ENCODE measurements at places on chromosomes 16 and 17.
A peak's percentile ranks its signal among the peaks of the same experiment; 100 is the strongest.

GRCh38 chr17:57097832-57098421 is 12.9 kb downstream of the AKAP1 start:
- no peak for DNase-seq

DNA sequence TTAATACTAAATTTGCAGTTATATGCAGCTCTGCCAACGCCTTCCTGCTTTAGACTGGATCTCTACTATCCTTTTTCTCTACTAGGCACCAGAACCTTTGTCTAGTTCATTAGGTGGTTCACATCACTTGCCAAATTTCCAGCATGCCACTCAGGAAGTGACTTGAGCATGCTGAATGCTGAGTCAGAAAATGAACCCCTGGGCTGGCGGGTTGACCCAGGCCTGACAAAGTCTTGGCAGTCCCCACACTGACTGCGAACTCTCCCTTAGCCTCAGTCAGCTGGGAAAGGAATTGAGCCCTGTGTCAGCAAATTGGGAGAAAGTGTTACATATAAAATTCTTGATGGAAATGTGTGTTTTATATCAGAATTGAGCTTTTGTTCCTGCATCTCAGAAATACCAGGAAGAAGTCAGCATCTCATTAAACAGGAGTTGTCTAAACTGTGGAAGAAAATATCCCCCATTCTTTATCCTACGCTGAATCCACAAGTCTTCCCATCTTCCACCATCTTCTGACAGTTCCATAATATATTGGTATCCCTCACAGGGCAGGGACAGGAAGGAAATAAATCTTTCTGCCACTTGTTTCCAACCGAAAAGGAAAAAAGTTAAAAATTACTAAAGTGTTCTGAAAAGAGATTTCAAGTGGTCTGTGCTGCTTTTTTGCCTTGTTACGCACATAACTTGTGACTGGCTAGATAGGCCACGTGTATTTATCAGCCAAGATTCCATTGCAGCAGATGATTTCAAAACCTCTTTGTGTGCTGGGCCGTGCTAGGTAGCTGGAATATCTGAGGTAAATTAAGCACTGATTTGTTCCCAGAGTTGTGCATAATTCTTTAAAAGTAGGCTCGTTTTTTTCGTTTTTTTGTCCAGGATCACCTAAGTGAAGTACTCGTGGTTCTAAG is 16.7 kb upstream of the SLC12A3 start:
- DNase-seq = no peak

DNA sequence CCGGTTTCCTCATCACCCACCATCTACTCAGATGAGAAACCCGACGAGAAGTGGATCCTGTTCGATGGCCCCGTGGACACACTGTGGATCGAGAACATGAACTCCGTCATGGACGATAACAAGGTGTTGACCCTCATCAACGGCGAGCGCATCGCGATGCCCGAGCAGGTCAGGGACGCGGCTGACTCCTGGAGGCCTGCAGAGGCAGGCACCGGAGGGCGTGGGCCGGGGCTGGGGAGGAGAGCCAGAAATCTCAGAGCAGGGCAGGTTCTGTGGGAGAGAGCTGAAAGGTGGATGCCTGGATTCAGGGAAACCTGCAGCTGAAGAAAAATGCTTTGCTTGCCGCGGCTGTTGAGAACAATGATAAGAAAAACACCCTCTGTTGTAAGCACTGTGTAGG is 47.2 kb upstream of the KDM6B start:
- no peak for DNase-seq

DNA sequence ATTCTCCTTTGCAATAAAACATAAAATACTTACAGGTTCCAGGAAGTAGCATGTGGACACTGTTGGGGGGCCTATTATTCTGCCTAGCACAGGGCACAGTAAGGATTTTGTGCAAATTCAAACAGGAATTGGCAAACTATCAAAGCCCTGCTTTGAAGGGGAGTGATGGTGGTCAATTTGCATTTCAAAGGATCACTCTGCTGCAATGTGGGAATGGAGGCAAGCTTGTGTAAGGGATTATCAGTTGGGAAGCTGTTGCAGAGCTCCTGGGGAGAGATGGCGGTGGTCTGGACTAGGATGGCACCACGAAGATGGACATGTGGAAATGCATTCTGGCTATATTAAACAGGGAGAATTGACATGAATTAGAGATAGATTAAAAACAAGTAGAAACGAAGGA is 990.7 kb upstream of the RBFOX1 start:
- no peak for DNase-seq

DNA sequence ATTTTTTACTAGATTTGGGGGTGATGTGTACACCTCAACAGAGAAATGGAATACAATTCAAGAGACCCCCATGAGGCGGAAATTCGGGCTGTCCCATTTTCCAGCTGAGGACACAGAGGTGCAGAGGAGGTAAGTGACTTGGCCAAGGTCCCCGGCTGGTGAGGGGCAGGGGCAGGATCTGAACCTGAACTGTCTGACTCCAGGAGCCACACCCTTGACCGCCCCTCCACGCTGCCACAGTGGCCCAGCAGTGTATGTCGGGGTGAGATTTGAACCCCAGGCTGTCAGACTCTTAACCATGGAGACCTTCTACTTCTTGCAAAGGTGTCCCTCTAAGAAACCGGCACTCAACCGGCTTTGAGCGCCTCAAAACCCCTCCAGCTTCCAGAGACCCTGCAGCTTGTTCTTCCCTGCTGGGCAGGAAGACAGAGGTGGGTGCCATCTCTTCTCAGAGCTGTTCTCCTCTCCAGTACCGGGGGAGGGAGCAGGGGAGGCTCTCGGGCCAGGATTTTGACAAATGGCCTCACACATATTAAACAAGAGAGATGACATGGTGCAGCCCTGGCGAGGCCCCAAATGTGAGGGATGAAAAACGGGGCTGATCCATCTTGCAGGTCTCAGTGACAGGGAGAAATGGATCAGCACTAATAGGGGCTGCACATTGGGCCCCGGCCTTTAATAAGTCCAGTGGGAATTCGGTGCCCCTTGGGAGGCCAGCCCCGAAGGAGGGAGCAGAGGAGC is 222.3 kb downstream of the GSG1L start:
- no peak for DNase-seq

GRCh38 chr17:29162082-29162908 is 17.9 kb downstream of the MYO18A start:
- no peak for DNase-seq

GRCh38 chr17:39223907-39224777 is 1.6 kb downstream of the STAC2 start:
- no peak for DNase-seq

GRCh38 chr17:77379832-77380231 is 239.1 kb downstream of the SEC14L1 start:
- no peak for DNase-seq

DNA sequence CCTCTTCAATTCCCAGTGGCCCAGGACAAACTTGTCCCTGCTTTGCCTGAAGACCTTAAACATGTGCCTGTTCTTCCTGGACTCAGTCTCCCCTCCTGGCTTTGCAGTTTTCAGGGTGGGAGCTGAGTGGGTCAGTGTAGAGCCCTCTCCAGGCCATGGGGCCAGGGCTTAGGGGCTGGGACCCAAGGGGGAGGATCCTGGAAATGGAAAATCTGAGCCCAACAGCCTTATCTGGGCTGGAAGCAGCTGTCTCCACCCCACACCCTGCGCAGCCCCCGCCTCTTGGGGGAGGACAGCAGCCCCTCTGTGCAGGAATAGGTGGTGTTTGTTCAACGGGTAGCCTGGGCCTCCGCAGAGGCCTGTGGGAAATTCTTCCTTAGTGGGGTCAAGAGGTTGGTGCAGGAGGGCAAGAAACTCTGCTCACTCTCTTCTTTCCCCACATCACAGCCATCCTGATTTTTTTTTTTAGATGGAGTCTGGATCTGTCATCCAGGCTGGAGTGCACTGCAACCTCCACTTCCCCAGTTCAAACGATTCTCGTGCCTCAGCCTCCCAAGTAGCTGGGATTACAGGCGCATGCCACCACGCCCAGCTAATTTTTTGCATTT is 6.8 kb upstream of the SMTNL2 start:
- DNase-seq = no peak

- no peak for DNase-seq
These were observed 2.6 kb upstream of the ZNF768 start for GRCh38 chr16:30528799-30529457.

GRCh38 chr16:53744449-53744848 is 40.5 kb downstream of the FTO start:
- no peak for DNase-seq

DNA sequence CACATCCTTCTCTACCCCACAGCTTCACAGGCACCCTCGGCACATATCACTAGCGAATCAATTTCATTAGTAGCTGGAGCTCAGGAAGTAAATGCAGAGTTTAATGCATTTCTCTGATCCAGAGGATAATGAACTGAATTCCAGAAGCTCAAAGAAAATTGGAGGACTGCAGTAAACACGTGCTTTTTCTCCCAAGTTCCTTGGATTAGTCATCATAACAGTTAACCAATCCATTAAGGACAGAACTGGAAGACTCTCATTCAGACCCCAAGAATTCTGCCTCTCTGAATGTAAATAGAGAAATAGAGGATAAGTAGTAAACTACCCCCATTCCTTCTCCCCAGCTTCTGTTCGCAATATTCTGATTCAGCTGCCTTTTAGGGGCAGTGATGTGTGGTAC is 40.7 kb downstream of the DUSP14 start:
- no peak for DNase-seq

DNA sequence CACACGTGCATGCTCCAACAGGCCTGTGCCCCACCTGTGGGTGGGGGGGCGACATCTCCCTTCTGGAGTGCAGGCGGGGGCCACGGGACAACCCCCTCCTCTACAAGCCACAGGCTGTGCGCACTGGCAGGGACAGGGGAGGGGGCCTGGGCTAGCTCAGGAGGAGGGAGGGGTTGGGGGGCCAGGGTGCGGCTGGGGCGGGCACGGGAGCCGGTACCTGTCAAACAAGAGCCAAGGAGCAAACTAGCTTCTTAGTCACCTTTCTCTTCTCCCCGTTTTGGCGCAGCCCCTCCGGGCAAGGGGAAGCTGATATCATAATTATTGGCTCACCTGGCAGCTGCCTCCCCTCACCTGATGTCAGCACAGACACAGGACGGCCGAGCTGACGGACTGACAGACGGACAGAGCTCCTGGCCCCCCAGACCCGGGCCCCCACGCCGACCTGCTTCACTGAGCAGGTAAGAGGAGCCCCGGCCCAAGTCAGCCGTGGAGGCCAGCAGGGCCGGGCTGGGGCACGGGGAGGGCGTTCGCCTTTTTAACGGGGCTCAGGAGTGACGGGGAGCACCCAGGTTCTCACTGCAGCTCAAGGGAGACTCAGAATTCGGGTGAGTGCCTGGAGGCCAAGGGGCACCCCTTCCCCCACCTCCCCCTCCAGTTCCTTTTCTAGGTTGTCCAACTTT is at the start of gene FOXN1:
Gene FOXN1, plus strand, starts transcription at position 363 of the 680 bp plus-strand sequence. CDS start 17,622 bp downstream, outside the sequence.
- DNase-seq = no peak

- DNase-seq = peak; percentile 28
These were observed 134.5 kb downstream of the CDH13 start for GRCh38 chr16:82761236-82761635.

DNA sequence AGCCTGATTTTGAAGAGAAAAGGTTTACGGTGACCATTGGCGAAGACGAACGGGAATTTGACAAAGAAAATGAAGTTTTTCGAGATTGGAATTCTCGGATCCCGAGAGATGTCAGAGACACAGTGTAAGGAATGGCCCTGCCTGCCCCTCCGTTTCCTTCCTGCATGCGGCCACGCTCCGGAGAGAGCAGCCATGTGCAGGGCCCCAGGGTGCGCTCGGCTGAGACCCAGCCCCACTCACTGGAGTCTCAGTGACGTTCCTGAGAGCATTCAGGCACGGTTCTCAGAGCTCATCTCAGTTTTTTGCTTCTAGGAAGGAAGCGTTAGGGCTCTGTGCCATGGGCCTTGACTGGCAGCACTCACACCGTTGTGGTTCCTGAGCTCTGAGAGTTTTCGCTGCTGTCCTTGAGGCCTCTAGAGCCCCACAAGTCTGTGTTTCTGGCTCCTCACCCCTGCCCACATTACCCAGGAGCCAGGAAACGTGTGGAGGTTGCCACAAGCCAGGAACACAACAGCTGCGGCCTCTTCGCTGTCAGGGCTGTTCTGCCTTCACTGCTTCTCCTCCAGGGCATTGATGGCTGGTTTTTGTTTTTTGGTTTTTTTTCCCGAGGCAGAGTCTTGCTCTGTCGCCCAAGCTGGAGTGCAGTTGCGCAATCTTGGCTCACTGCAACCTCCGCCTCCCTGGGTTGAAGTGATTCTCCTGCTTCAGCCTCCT is 29.8 kb downstream of the ZC3H18 start:
- DNase-seq = no peak

GRCh38 chr16:30368122-30368791 is 2.0 kb downstream of the TBC1D10B start:
- no peak for DNase-seq

DNA sequence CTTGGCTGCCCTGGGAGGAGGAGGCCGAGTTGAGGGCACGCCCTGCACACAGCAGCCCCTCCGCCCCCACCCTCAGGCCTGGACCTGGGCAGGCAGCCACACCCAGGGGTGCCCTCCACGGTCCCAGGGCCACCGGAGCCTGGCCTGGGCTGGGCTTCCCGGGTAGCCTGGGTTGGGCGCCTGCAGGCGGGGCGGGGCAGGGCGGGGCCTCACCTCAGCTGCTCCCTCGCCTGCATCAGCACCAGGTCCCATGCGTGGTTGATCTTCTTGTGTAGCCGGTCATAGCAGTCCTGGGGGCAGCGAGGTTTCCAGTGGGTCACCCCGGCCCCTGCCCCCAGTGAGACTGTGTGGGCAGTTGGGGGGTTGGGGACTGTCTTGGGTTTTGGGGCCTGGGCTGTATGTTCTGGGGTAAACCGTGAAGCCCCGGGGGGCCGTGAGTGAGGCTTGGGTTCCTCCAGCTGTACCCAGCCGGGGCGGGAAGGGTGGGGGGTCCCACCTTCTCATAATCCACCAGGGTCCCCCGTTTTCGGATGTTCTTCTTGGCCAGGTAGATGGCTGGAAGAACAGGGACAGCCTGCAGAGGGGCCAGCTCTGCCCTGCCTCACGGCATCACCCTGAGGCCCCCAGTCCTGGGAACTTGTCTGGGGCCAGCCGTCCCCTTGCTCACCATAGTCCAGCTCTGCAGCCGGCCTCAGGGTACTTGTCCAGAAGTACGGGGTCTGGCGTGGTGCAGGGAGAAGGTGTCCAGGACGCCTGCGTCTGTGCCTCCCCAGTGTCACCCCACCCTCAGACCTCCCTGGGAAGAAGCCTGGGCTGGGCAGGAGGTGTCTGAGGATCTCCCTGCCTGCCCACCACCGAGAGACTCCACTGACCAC is 2.0 kb downstream of the RGS11 start:
- DNase-seq = no peak

Data from omental fat pad (tissue), 4 donors.